ENCODE measurements at places on chromosomes 3 and 15. TPM values are rescaled to one million over a fixed set of nuclear protein-coding genes. Genes with fewer than 3 reads are reported as not detected.

The MITF gene
- 1.6 TPM for total RNA-seq

The RTP4 gene
- 16.9 TPM for total RNA-seq

The ISG20 gene
- total RNA-seq, result 209 TPM

The CCDC54 gene
- not detected for total RNA-seq

The GPR156 gene
- not detected for total RNA-seq

The CCDC33 gene
- total RNA-seq, result 0.17 TPM

The PTH1R gene
- total RNA-seq, result not detected

DNA sequence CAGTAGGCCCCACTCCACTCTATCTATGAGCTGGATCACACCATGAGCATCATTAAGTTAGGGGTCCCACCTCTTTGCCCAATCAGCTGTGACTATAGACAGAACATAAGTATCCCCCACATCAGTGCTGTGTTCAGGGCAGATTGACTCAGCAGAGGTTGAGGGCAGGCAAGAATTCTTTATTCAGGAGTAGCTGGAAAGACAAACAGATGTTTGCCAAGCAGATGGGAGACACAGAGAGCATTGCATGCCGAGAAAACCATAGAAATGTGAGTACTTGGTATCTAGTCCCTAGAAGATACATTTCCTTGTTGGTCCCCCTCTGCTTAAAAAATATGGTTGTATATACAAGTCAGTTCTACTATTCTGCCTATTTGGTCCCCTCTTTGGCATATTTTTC is 440.8 kb downstream of the RAP2B start:
- DNase-seq, result no peak

- no peak for DNase-seq
Measured at GRCh38 chr15:54594115-54594514, 602.6 kb downstream of the RSL24D1 start.

GRCh38 chr15:64210371-64210770 is 47.5 kb upstream of the PPIB start:
- DNase-seq, result no peak

DNA sequence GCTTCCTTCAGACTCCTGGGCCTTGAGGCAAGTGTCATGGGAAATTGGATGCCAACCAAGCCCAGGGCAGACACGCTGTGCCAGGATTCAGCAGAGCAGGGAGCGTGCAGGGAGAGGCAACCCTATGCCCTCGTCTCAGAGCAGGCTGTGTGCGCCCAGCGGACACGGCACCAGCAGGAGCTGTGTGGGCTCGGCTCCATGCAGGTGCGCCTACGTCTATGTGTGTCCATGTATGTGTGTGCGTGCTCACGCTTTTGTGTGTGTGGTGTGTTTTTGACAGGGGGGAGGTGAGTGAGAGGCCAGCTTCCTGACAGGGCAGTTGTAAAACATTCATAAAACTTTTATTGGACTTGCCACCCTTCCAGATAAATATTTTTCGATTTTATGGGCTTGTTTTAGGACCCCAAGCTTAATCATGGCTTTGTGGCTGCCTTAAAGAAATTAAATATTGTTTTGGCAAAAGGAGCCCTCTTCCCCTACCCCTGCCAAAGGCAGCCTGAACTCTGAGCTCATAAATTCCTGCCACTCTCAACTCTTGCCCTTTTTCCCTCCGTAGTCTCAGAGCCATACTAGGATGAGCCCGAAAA is 84.4 kb downstream of the DNAJB8 start:
- DNase-seq, result no peak

- DNase-seq, result no peak
Measured at GRCh38 chr3:128800241-128801187, 74.5 kb downstream of the RAB7A start.

GRCh38 chr3:133966954-133967353 is 62.8 kb downstream of the SLCO2A1 start:
- no peak for DNase-seq

- DNase-seq, result no peak
Measured at GRCh38 chr3:188472336-188472735, 318.4 kb downstream of the LPP start.

GRCh38 chr15:25830844-25831451 is 32.2 kb downstream of the ATP10A start:
- DNase-seq, result no peak

DNA sequence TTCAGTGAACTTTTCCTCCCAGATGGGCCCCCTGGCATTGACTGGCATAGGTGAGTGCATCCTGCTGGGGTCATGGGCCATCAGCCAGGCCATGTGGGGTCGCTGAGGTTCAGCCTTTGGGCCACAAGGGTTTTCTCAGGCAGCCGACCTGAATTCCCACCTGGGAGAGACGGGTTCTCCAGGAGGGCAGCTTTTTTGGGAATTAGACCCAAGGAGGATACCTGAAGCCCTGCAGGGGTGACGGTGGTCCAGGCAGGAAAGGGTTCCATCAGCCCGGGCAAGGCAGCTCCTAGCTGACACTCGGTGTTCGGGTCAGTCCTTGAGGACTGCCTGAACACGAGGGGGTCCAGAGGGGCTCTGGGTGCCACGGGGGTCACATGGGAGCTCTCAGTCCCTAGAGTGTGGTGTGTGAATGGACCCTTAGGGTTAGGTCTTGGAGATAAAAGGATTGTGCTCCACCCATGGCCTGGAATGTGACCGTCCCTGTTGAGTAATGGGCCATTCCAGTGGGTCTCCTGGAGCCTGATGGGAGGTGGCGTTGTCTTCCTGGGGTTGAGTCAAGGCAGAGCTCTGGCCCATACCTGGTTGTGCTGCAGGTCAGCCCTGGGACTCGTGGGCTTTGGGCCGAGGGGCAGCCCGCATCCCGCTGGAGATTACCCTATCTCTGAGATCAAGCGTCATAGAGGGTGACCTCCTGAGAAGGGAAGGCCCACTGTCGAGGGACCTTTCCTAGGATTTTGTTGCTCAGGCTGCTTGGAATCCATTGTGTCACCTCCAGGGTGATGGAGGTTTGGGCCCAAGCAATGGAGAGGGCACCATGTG is 192.8 kb downstream of the UBE3A start:
- peak; percentile 10 for DNase-seq

DNA sequence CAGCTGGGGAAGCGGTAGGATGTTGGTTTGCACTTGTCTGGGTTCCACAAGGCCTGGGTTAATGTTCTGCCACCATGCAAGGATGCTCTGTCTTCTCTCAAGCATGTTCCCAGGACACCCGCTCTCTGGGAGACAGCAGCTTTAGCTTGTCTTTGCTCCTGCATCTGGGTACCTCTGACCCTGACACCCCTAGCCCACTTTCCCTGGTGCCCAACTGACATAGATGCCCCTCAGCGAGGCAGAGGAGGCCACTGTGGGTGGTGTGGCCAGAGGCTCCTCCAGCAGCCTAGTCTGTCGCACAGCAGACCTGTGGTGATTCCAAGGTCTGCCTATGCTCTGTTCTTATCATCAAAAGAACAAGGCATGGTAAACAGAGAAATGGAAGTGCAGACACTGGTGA is 83.6 kb upstream of the ALDH1L1 start:
- no peak for DNase-seq

GRCh38 chr3:124772081-124772831 is 42.0 kb downstream of the UMPS start:
- DNase-seq, result no peak

- DNase-seq, result no peak
Measured at GRCh38 chr3:74642876-74643275, 28.4 kb upstream of the CNTN3 start.

GRCh38 chr3:129605922-129606635 is 397 bp downstream of the PLXND1 start:
- DNase-seq, result peak; percentile 52

DNA sequence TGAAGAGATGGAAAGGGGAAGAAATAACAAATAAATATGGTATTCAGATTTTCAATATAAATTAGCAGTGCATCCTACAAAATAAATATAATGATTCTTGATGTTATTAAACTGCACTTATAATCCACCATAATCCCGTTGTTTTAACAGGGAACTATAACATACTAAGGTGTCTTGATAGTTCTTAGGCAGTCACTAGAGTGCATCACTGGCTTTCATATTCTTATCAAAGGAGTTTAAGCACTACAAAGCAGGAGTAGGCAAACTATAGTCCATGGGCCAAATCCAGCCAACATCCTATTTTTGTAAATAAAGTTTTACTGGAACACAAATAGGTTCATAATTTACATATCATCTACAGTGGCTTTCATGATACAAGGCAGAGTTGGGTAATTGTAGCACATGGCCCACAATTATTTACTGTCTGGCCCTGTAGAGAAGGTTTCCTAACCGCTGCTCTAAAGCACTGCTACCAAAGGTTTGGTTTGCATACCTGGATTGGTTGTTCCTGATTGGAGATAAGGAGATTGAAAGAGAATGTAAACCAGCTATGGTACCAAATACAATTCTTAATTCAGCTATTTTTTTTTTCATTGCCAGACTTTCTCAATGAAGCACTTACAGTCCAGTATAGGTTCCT is 104.3 kb downstream of the ZNF280D start:
- no peak for DNase-seq

GRCh38 chr15:51322621-51323296 is 15.6 kb downstream of the CYP19A1 start:
- DNase-seq, result no peak

GRCh38 chr3:152316318-152316717 is 47.6 kb downstream of the MBNL1 start:
- no peak for DNase-seq

- DNase-seq, result no peak
Measured at GRCh38 chr3:107062310-107062709, 314.9 kb upstream of the CCDC54 start.

- no peak for DNase-seq
Measured at GRCh38 chr15:38211249-38211648, 41.4 kb upstream of the SPRED1 start.

DNA sequence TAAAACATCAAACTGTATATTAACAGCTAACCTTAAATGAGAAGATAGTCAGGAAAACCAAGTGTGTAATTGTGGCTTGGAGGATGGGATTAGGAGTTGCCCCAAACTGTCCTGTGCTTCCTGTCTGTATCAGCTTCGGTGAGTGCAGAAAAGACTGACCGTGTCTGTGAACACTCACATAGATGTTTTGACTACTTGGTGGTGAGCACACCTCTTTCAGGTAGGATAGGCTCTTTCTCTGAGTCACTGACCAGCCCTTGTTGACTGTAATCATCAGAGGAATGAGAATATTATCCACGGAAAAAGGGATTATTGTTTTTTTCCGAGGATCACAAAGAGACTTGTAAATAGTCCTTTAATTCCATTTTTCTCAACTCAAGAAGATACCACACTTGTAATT is 51.5 kb downstream of the GMNC start:
- DNase-seq, result no peak

All from activated naive CD8-positive, alpha-beta T cell treated with anti-CD3 and anti-CD28 coated beads, Interleukin-2, amount 10 ng/mL, durations not matched to agents 7 days and 5 days (primary cell).